ENCODE measurements at places on chromosomes 16 and 17. TPM values are rescaled to one million over a fixed set of nuclear protein-coding genes. Genes with fewer than 3 reads are reported as not detected.

The UTS2R gene
- not detected for total RNA-seq

The KRTAP4-8 gene
- not detected for total RNA-seq

The RASL10B gene
- 0.57 TPM for total RNA-seq

The UNC13D gene
- total RNA-seq = 13.7 TPM

The SMIM36 gene
- not detected for total RNA-seq

The XYLT1 gene
- 2.4 TPM for total RNA-seq

The NUDT21 gene
- total RNA-seq = 39.6 TPM

The DLX4 gene
- total RNA-seq = not detected

The SLFN14 gene
- total RNA-seq = not detected

The CIBAR2 gene
- not detected for total RNA-seq

Data from nasal cavity respiratory epithelium epithelial cell of viscerocranial mucosa (primary cell).